ENCODE measurements at places on chromosomes 4 and X. TPM values are rescaled to one million over a fixed set of nuclear protein-coding genes. Genes with fewer than 3 reads are reported as not detected.

The ADAM29 gene
- not detected for total RNA-seq

GRCh38 chr4:6506616-6507140 is 34.3 kb upstream of the PPP2R2C start:
- DNase-seq: no peak

- no peak for DNase-seq
Observed at GRCh38 chrX:45830343-45830742, 629.7 kb upstream of the DIPK2B start.

DNA sequence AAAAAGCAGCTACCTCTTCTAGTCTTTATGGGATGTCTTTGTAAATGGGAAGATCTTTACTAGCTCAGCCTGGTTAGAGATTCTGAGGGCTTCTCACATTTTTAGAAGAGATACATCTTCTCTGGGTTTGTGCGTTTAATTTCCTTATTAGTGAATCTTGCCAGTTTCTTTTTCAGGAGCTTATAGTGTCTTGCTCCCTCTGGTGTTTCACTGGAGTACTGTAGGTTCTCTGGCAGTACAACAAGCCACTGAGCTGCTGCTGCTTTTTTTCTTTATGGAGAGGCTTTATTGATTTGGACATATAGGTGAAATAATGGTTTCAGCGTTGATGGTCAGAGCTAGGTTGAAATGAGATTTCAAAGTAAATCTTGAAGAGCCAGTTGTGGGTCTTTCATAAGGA is 82.9 kb downstream of the LAS1L start:
- no peak for DNase-seq

GRCh38 chrX:2793752-2794151 is 35.0 kb upstream of the GYG2 start:
- DNase-seq: no peak

The PAK3 gene
- total RNA-seq: 2.7 TPM

Data from omental fat pad (tissue), 4 donors.